Retina (tissue), 1 donor: ENCODE measurements at places on chromosomes 12 and 14.

DNA sequence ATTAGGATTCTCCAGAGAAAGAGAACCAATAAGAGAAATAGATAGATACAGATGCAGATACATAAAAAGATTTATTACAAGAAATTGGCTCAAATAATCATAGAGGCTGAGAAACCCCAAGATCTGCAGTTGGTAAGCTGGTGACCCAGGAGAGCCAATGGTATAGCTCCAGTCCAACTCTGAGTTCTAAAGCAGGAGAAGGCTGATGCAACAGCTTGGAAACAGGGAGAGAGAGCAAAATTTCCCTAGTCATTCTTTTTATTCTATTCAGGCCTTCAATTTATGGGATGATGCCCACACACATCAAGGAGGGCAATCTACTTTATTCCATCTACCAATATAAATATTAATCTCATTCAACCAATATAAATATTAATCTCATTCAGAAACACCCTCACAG lies 218.2 kb downstream of the PRKD1 start:
- DNase-seq: no peak

- no peak for DNase-seq
These were observed 1.6 kb upstream of the TXNRD1 start for GRCh38 chr12:104213952-104214351.

DNA sequence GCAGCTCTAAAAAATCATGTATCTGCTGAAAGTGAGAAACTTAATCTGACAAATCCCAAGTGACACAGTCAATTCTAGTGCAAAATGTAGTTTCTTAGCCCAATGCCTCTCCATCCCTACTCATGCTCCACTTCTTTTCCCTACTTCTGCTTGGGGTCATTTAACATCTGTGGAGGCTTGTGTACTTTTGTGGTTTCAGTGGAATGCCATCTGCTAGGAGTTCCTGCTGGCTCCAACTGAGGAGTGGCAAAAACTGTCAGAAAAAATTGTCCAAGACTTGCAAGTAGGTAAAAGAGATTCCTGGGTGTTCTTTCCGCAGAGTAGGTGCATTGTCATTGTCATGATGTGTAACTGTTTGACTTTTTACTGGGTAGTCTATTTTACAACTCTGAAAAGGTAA lies 12.5 kb upstream of the AVPR1A start:
- no peak for DNase-seq

GRCh38 chr14:103155010-103155409 lies 31.7 kb downstream of the TNFAIP2 start:
- no peak for DNase-seq

DNA sequence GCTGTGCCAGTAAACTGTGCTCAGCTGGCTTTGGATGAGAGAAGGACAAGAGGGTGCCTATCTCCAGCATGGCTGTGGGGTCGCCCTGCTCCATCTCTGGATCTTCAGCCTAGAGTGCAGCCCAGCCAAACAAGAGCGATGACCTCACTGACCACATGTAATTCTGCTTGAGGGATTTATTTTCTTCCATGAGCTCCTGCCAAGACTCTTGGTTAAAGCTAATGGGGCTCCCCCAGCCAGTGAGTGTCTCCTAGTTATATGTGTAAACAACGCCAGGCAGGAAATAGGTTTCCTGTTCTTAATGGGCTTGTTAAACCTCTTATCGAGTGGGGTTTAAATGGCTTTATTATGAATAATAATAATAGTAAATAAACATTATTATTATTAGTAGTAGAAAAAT lies 397.2 kb downstream of the NRXN3 start:
- no peak for DNase-seq

DNA sequence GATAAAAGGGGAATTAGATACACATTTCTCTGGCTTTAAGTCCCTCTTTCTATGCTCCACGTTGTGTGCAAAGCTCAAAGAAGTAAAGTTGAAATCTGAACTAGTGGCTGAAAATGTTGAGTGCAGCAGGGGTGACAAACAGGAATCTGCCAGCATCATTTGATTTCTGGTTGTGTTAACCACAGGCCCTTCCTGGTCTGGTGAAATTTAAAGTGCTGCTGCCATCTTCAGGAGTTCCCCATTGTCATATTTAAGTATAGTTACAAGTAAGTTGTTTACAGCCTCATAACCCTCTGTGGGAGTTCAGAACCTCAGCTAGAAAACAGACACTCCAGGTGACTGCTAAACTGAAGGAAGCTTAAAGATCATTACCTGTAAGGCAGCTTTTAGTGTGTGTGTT lies 90.9 kb upstream of the CCDC196 start:
- no peak for DNase-seq
